Activated T-helper 2 cell treated with anti-CD3 and anti-CD28 coated beads, Interferon-gamma antibody, Interleukin-2, Interleukin-4, amounts not matched to agents 10 μg/mL and 5 μg/mL and 100 μg/mL, durations not matched to agents 14 hours and 24 hours and 36 hours (primary cell): ENCODE measurements at places on chromosomes 12 and 14.

DNA sequence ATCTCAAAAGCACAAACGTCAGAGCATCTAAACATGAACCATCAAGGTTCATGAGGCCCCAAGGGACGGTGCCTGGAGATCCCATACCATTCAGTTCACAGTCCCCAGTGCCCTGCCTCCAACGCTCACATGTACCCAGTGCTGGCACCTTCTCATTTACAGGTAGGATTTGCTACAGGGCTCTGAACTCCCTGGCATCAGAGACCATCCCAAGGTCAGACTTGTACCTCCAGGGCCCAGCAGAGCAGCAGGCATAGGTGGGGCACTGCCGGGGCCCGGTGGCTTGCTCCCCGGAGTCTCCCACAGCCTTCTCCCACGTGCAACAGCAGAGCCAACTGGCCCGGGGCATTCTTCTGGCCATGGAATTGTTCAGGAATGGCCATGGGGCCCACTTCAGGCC is 114.8 kb downstream of the BCL11B start:
- DNase-seq: no peak

- no peak for DNase-seq
Measured at GRCh38 chr14:68231898-68232297, 412.3 kb downstream of the RAD51B start.

GRCh38 chr12:67425394-67425793 is 156.2 kb downstream of the CAND1 start:
- DNase-seq: no peak

GRCh38 chr12:124472690-124473279 is 94.6 kb downstream of the NCOR2 start:
- DNase-seq: no peak

DNA sequence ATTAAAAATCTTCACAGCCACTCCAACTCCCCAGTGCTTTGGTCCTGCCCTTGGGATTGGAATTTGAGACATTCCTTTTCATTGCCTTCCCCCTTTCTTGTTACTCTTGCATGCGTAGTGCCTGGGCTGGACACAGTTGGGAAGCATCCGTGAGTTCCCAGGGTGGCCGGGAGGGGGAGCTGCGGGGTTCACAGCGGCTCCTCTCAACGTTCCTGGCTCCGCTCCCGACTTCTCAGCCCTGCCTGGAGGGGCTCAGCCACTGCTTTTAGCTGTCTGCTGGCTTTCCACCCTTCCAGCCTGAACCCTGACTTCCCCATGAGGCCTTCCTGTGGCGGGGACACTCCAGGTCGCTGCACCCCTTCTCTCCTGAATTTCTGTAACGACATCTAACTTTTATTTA is 3.2 kb downstream of the TEX52 start:
- no peak for DNase-seq

- no peak for DNase-seq
Measured at GRCh38 chr12:100632445-100632892, 59.0 kb downstream of the GAS2L3 start.

- DNase-seq: no peak
Measured at GRCh38 chr14:75537071-75537470, 14.8 kb downstream of the BATF start.

- no peak for DNase-seq
Measured at GRCh38 chr14:105012171-105012985, 8.5 kb downstream of the CDCA4 start.

GRCh38 chr12:115185506-115185905 is 501.5 kb upstream of the TBX3 start:
- DNase-seq: no peak

- no peak for DNase-seq
Measured at GRCh38 chr12:131917711-131918306, 11.3 kb upstream of the PUS1 start.

DNA sequence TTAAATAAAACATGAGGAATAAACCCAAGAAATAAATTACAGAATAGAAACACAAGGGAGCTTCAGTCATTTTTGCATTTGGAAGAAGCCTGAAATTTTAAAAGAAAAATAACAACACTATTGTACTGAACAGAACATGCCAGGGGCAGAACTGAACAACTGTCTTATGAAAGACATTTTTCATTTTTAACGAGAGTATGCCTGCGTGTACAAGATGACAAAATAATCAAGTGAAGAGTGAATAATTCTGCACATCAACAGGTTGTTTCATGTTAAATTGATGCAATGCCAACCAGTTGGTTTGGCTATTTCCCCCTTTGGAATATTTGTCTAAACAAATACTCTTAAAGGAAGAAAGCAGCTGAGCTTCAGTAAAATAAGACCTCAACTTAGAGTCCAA is 103.3 kb upstream of the BTG1 start:
- DNase-seq: no peak

GRCh38 chr14:34107441-34107840 is 156.6 kb upstream of the EGLN3 start:
- DNase-seq: no peak

DNA sequence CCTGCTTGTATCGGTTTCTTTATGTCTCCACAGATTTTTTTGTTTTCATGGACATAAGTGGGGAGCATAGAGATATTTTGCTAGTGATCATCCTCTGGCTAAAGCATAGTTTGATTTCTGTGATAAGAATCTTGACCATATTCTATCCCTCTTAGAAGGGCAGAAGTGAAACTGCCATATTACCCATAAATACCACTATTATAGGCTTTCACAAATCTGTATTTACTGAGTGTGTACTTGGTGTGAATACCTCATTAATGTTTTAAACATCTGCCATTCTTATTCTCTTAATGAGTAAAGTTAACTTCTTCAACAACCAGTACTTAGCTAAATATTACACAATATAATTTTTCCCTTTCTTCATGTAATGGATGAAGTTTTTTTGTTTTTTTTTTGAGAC is 16.1 kb downstream of the WNK1 start:
- no peak for DNase-seq

GRCh38 chr12:47134005-47134404 is 54.2 kb upstream of the AMIGO2 start:
- no peak for DNase-seq

- no peak for DNase-seq
Measured at GRCh38 chr14:55277972-55278740, 6.9 kb downstream of the FBXO34 start.

DNA sequence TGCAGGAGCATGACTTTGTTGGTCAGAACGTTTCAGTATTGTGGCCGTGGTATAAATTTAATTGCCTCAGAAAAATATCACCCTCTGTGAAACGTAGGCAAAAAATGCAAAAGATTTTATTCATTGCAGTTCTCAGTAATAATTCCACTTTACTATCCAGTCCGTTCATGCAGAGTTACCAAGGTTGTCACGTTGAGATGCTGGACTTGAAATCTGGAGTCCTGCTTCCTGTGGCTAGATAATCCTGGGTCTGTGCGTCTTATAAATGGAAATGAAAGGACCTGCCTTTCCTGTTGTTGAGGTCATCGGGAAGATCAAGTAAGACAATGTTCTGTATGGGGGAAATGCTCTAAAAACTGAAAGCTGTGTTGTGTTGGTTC is 1.3 kb upstream of the AVPR1A start:
- no peak for DNase-seq

- DNase-seq: no peak
Measured at GRCh38 chr12:29066011-29066588, 83.0 kb upstream of the FAR2 start.

- no peak for DNase-seq
Measured at GRCh38 chr14:22598896-22599244, 770 bp downstream of the ABHD4 start.

GRCh38 chr14:93527203-93527607 is 96.5 kb downstream of the UNC79 start:
- DNase-seq: no peak

DNA sequence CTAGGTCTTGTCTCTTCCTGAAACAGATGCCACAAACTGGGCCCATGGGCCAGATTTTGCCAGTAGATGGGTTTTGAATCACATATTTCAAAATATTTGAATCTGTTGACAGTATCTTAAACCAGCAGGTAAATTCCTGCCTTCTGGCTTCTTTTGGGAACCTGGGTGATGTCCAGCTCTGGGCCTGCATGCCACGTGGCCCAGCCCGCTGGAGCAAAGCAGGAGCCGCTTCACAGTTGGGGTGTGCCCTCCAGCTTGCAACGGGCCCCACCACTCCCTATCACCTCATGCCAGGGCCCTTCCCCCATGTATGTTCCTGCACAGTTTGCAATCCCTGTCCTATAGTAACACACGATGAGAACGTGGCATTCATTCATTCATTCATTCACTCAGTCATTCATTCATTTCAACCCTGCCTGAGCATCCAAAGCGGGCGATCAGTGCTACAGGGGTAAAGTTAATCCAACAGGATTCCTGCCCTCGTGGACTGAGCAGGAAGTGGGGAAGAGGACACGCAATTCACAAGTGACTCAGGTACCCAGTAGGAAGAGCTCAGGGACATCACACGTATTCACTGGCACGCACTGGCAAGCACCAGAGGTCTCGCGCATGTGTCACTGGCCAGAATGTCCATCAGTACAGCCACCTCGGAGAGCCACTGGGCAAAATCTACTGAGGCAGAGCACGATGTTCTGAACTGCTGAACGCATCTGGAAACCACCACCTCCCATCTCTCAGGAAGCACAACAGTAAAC is 27.8 kb downstream of the SCARB1 start:
- DNase-seq: no peak

DNA sequence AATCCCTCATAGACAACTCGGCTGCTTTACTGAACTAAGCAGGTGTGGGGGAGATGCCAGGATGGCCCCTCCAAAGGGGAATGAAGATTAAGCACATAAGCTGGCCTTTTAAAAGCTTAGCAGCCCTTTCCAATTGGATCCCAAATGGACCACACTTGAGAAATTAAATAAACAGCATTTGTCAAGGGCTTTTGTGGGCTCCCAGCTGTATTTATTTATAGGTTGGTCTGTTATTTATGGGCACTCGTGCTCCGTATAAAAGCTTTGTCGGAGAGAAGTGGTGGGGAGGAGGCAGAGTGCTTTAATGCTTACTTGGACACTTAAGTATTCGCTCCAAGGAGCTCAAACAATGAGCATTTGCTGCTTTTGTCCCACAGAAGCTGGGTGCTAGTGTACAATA is 580.2 kb downstream of the MED13L start:
- no peak for DNase-seq

GRCh38 chr14:36746872-36747271 is 85.2 kb downstream of the PAX9 start:
- DNase-seq: no peak

DNA sequence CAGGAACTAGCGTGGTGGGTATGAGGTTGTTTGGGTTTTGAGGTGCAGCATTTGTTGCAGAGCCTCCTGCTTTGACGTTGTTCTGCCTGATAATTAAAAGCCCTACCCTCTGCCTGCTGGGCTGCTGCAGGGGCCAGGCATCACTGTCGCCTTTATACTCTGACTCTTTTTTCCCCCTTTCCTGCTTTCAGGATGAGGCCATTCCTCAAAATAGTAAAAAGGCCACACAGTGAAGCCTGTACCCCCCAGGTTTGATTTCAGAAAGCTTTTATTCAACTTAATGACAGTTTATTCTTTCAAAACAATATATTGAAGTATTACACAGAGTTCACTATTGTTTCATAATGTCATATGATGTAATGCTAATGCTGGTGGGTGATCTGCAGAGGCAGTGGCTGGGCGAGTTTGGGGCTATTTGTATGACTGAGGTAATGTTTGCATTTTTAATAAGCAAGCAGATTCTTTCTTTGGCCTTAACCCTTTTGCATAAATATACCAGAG is 9.1 kb downstream of the BORCS5 start:
- no peak for DNase-seq

GRCh38 chr14:87261621-87262020 is 731.4 kb downstream of the GALC start:
- DNase-seq: no peak

DNA sequence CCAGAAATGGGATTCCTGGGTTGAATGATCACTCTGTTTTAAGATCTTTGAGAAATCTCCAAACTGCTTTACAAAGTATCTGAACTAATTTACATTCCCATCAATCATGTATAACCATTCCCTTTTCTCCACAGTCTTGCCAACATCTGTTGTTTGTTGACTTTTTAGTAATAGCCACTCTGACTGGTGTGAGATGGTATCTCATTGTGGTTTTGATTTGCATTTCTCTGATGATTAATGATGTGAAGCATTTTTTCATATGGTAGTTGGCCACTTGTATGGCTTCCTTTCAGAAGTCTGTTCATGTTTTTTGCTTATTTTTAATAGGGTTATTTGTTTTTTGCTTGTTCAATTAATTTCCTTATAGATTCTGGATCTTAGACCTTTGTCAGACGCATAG is 211.8 kb upstream of the AVPR1A start:
- DNase-seq: no peak
